ENCODE measurements at places on chromosomes 7 and 10. TPM values are rescaled to one million over a fixed set of nuclear protein-coding genes. Genes with fewer than 3 reads are reported as not detected.

Gene CXCL12
- total RNA-seq = 5.6 TPM

Gene FAM237B
- not detected for total RNA-seq

Gene PANK1
- 9.8 TPM for total RNA-seq

Gene TRIM50
- not detected for total RNA-seq

Gene ZPBP
- not detected for total RNA-seq

Gene TPK1
- total RNA-seq = 0.59 TPM

Gene SMKR1
- not detected for total RNA-seq

Gene TMEM236
- under 0.01 TPM for total RNA-seq

Gene ZNF3
- 26.4 TPM for total RNA-seq

Gene ADK
- 22.6 TPM for total RNA-seq

Data from smooth muscle cell of the umbilical artery (primary cell).